ENCODE measurements at places on chromosomes 5 and 9. TPM values are rescaled to one million over a fixed set of nuclear protein-coding genes. Genes with fewer than 3 reads are reported as not detected.

Gene PCDHB13
- 2.4 TPM for total RNA-seq

Gene CDO1
- 6.6 TPM for total RNA-seq

Gene CACNA1B
- total RNA-seq, result 0.13 TPM

DNA sequence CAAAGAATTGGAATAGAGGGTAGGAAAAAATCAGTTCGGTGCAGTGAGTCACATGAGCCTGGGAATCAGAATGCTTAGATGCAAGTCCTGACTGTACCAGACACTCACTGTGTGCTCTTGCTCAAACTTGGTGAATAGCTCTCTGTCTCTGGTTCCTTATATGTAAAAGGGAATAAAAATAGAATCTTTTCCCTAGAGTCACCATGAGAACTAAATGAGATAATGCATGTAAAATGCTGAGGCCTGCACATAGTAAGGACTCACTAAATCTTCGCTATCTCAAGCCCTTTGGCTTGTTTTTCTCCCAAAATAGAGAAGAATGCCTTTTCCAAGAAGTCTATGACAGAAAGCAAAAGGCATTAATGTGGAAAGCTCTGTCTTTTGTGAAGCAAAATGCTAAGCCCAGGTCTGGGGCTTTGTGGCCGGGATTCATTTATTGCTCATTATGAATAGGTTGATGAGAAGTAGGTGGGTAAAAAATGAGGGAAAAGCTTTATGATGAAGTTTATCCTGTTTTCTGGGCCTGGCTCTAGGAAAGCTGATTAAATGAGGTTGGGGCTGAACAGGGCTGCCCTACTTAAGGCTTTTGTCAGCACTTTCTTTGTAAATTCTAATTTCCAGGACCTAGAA lies 483.3 kb downstream of the DMAC1 start:
- DNase-seq, result no peak

Gene CARTPT
- not detected for total RNA-seq

DNA sequence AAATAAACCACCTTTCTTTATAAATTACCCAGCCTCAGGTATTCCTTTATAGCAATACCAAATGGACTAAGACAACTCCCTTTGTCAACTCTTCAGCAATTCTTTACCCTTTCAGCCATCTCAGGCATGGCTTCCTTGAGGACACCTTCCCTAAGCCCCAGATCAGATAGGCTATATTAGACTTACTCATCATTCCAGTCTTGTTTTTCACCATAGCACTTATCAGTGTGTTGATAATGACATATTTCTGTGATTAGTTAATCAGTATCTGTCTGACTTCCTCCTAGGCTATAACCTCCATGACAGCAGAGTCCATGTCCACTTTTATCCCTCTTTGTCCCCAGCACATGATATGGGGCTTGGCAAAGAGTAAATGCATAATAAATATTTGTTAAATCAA lies 238.1 kb downstream of the ACTL7B start:
- DNase-seq, result no peak

DNA sequence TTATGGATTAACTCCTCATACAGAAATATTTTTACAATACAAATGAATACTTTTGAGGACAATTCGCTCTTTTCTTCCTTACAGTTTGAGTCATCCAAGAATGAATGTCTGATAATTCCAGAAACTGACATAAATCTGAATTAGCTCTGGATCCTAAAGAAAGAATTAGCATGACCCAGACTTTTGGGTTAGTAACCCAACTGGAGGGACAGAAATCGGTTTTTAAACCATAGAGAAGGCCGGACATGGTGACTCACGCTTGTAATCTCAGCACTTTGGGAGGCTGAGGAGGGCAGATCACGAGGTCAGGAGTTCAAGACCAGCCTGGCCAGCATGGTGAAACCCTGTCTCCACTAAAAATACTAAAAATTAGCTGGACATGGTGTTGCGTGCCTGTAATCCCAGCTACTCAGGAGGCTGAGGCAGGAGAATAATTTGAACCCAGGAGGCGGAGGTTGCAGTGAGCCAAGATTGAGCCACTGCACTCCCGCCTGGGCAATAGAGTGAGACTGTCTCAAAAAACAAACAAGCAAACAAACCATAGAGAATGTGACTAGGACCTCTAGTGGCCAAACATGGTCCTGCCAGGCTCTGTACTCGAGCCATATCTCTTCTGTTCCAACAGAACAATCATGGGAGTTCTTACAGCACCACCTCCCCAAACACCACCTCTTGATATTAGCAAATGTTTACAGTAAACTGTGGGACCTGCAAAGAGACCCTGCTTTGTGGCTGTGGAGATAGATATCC lies 44.8 kb downstream of the LURAP1L start:
- no peak for DNase-seq

Gene OBP2A
- total RNA-seq, result not detected

DNA sequence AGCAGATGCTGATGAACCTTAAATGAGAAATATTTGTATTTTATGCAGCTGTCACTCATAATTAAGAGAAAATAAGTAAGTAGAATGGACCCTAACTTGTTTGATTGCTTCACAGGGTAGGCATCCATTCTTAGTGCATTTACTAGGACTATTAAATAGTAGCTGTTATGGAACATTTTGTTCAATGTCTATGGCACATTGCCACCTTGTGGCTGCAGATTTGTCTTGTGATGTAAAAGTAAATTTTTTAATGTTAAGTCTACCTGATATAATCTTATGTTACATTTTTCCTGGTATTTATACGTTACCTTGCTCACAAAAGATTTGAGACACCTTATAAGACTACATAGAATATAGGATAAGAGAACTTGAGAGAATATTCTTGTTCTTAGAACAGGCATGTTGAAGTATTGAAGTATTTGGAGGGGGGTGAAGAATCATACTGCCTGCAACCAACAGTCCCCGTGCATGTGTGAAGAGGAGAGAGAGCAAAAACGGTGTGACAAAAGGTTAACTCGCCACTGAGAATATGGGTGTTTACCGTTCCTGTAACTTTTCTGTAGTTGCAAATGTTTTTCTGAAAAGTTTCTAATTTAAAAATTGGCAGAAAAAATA lies 161.1 kb downstream of the MAST4 start:
- DNase-seq, result no peak

- no peak for DNase-seq
Measured at GRCh38 chr5:24208686-24209106, 436.1 kb downstream of the CDH10 start.

GRCh38 chr5:52693280-52693679 lies 94.4 kb upstream of the ITGA1 start:
- DNase-seq, result no peak

DNA sequence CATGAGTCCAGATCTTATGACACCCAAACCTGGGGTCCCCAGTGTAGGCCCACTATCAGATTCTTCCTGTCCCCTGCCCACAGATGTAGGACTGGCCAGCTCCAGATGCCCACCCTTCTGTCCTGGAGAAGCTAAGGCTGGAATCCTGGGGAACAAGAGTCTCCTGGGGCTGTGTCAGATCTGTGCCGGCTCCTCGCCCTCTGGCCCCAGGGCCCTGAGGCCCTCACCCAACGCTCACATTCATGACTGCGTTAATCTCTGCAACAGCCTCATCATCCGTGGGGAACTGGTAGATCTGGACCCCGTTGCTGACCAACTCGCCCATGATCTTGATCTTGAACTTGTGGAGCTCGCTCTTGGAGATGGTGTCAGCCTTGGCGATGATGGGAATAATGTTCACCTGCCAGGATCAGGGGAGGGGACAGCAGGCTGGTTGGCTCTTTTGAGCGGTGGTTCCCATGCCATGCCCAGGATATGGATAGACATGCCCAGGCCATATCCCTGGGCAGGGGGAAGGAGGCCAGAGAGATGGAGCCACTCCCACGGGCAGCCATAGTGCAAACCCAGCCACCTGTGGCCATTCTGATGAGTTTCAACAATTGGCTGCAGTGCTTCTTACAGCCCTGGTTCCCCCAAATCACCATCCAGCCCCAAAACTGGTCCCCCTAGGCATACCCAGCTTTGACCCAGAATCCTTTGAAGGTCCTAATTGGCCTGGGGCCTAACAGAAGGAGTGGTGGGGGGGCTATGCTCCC lies 14.6 kb downstream of the SEPTIN8 start:
- DNase-seq, result no peak

DNA sequence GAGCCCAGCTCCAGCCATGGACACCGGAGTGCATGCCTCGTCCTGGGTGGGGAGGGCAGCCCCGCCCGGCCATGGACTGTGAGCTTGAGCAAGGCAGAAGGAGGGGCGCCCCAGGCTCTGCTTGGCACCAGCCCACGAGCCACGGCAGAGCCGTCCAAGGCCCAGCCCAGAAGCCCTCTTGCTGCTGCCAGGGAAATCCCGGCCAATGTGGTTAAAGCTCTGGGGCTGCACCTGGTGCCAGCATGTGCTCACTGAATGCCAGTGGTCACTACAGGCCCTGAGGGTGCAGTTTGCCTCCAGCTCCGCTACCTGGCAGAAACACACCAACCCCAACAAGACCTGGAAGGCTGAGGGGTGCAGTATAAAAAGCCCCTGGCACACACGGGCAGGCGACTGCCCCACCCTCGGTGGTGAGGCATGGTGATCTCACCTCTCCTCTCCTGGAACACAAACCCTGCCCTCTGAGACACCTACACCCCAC lies 11.8 kb downstream of the BRD3 start:
- no peak for DNase-seq

GRCh38 chr9:35687306-35687705 lies 2.4 kb downstream of the TPM2 start:
- no peak for DNase-seq

Gene PCDHB5
- 7.5 TPM for total RNA-seq

GRCh38 chr9:123355761-123356431 lies at the start of gene CRB2:
CRB2 (plus strand) TSS chr9:123356197; CDS start chr9:123356261, 64 bp downstream.
- DNase-seq, result no peak

DNA sequence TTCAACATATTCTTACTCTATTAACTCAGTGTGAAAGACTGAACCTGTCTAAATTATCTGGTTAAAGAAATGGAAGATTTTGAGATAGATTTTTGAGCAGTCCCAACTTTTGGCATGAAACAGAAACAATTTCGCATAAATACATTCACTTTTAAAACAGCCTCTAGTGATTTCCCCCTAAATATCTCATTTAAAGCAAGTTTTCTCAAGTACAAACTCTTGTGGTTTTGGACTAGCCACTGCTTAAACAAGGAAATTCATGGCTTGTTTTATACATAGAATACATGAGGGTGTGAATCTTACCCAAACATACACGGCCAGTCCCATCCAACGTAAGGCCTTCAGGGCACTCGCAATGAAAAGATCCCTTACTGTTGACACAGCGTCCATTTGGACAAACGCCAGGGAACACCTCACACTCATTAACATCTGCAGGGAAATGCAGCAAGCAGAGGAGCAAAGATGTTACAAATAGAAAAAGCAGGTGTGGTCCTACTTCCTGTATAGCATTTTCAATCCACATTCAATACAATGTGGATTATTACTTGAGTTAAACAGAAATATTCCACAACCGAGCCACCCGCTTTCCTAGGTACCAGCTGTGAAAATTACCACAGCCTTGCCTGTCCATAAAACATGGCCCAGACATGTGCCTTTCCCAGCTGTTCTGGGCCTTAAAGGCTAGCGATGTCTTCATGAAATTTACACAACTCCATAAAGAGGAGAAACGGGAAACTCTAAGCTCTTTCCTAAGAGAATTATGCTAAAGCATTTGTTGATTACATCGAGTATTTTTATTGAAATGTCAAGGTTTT lies 188.8 kb downstream of the FBN2 start:
- DNase-seq, result no peak

Gene EIF4EBP3
- total RNA-seq, result 14.7 TPM

Gene PCDHGC5
- total RNA-seq, result 1.4 TPM

DNA sequence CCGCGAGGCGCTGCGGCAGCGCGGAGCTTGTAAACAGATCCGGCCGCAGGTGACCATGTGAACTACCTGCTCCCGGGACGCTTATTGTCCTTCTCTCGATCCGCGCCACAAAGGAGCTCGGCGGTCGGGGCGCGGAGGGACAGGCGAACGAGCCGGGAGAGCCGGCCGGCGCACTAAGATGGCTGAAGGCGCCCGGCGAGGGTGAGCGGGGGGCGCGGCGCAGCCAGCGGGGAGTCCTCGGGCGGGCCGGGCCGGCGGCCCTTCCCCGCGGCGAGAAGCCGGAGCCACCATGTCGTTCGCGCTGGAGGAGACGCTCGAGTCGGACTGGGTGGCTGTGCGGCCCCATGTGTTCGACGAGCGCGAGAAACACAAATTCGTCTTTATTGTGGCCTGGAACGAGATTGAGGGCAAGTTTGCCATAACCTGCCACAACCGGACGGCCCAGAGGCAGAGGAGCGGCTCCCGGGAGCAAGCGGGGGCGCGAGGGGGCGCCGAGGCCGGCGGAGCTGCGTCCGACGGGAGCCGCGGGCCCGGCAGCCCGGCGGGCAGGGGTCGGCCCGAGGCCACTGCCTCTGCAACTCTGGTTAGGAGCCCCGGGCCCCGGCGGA lies 535 bp downstream of the JMY start:
- peak; percentile 85 for DNase-seq

GRCh38 chr5:9627541-9627940 lies 2.6 kb downstream of the TAS2R1 start:
- DNase-seq, result no peak

- DNase-seq, result no peak
Measured at GRCh38 chr9:19032406-19032805, 603 bp downstream of the SAXO1 start.

Gene SOX30
- total RNA-seq, result not detected

Gene KCNV2
- not detected for total RNA-seq

DNA sequence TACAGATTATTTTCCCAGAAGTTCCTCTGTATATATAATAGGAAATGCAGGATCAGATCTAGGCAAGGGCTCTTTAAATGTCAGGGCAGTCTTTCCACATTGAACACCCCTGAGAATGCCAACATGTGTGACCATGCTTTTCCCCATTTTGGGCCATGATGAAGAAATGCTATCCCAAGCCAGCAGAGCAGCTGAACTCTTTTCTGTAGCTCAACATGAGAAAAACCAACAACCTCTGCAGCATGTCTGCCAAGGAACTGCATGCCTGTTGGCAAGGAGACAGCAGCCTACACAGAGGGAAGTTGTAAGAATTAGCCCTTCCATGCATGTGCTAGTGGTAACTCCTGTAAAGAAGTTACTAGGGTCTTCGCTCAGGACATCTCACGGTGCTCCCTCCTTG lies 9.5 kb upstream of the IFNK start:
- DNase-seq, result no peak

- DNase-seq, result no peak
Measured at GRCh38 chr9:136750526-136750925, 2.2 kb upstream of the LCN6 start.
